Stimulated activated CD8-positive, alpha-beta memory T cell treated with anti-CD3 and anti-CD28 coated beads, Interleukin-7, amount 100 ng/mL, for 1 hour (primary cell): ENCODE measurements at places on chromosomes 5 and 9.

DNA sequence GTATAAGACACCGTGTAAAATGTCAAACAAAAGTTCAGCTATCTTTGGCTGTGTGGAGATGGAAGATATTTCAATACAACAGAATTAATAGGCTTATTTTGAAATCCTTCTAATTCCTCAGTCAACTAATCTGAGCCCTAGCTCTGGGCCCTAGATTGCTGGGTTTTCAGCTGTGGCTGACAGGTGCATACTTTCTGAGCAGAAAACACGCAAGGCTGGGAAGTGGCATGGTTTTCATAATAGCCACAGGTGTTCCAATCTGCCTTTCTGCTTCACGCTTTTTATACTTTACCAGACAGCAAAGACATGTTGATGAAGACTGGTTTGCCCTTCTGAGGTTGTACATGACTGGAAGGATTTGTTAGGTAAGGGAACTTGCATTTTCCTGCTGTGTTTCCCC lies 20.7 kb upstream of the XPA start:
- no peak for DNase-seq

- no peak for DNase-seq
Measured at GRCh38 chr9:30673132-30673531, 1711.3 kb upstream of the ACO1 start.

DNA sequence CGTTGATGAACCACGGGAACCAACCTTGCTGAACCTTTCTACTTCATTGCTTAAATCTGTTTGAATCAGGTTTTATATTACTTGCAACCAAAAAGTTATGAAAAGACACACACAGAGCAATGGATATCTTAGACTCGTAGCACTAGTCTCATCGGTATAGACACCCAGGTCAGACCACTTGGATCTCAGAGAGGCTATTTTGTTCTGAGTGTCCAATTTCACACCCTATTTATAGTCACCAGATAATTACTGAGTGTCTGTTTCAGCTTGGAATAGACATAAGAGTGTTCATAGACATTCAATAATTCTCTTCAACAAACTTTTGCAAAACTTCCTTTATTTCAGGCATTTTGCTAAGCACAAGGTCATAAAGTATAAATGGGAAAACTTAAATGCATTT lies 145.4 kb upstream of the EGFLAM start:
- DNase-seq = no peak

DNA sequence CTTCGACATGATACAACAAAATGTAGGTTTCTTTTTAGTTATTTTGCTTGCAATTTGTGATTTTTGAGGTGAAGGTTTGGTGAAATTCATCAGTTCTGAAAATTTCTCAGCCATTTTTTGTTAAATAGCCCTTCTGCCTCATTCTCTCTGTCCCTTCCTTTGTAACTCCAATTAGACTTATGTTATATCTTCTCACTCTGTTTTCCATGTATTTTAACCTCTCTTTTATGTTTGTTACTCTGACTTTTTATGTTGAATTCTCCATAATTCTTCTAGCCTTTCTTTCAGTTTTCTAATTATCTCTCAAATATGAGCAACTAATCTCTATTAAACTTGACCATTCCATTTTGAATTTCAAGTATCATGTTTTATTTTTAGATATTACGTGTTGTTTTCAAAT lies 172.2 kb upstream of the VCAN start:
- DNase-seq = no peak

DNA sequence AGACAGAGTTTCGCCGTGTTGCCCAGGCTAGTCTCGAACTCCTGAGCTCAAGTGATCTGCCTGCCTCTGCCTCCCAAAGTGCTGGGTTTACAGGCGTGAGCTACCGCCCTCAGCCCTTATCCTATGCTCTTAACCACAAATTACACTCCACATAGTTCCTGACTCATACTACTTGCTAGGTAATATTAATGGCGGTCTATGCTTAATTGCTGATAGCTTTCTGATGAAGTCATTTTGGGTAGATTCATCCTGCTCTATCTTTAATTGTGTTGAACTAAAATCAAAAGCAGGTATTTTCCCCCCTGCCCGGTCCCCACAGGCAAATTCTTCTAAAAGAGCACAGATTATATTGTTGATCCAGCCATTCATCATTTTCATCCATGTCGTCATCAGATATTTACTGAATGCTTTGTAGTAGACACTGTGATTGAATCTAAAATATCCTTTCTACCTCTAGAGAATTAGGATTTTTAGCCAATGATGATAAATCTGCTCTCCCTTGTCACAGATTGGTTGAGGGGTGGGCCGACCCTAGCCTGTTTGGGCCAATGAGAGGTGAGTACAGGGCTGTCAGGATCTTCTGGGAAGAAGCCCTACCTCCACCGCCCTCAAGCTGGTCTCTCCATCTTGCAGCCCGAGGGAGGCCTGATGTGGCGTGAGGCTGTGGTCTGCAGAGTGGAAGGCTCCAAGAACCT lies 144.8 kb downstream of the NR3C1 start:
- DNase-seq = no peak

DNA sequence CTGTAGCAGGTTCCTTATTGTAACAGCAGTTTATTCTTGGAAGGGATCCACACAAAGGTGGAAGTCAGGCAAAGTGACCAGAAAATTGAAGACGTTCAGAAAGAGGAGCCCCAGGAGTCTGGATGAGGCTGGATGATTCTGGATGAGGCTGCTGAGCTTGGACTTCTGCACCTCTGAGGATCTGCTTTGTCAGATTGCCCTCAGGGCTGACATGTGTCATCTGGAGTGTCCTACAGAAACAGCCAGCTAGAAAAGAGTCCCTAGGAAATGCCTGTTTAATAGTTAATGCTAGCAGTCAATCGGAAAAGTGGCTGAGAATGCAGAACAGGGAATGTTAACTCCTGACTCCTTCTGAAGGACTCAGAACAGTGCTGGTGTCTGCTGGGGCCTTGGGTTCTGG lies 236.4 kb downstream of the LRRC70 start:
- no peak for DNase-seq

GRCh38 chr9:13141629-13142028 lies 137.9 kb downstream of the MPDZ start:
- no peak for DNase-seq
